Stimulated activated CD8-positive, alpha-beta memory T cell treated with anti-CD3 and anti-CD28 coated beads, Interleukin-15, amount 100 ng/mL, for 4 hours (primary cell): ENCODE measurements at places on chromosomes 3 and 15.

- peak; percentile 44 for DNase-seq
These were observed 89.4 kb downstream of the LINGO1 start for GRCh38 chr15:77543159-77543882.

- DNase-seq, result no peak
These were observed 48.6 kb upstream of the DUSP7 start for GRCh38 chr3:52104684-52105640.

DNA sequence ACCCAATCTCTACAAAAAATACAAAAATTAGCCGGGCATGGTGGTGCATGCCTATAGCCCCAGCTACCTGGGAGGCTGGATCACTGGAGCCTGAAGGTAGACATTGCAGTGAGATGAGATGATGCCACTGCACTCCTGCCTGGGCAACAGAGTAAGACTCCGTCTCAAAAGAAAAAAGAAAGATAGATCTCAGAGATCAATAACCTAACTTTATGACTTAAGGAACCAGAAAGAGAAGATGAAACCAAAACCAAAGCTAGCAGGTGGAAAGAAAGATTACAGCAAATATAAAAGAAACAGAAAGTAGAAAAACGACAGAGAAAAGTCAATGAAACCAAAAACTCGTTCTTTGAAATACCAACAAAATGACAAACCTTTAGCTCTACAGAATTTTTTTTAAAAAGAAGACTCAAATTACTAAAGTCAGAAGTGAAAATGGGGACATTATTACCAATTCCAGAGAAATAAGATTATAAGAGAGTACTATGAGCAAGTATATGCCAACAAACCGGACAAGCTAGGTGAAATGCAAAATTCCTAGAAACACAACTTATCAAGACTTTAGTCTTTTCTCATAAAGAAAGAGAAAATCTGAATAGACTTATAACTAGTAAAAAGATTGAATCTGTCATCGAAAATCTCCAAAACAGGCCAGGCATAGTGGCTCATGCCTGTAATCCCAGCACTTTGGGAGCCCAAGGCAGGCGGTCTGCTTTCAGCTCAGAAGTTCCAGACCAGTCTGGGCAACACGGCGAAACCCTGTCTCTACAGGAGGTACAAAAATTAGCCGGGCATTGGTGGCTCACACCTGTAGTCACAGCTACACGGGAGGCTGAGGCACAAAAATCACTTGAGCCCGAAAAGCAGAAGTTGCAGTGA is 35.0 kb downstream of the ACAP2 start:
- no peak for DNase-seq

DNA sequence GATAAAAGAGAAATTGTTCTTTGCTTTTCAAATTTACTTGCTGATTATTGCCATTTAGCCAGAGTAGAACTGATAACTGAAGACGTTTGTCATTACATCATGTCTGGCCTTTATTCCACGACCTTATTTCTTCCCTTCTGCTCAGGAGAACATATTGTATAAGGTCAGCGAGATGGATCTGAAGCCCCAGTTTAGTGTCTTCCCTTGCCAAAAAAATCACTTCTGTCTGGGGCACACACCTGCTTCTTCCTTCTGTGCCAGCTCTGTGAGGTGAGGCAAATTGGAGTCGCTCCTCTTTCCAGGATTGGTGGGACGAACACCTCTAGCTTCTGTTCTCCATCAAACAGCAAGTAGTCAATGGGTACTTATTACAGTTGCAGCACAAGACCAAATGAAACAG is 250.3 kb upstream of the CRBN start:
- DNase-seq, result no peak

GRCh38 chr3:48427630-48427962 is 2.3 kb downstream of the PLXNB1 start:
- DNase-seq, result no peak

- DNase-seq, result no peak
These were observed 50.3 kb downstream of the CHSY1 start for GRCh38 chr15:101201411-101202174.

DNA sequence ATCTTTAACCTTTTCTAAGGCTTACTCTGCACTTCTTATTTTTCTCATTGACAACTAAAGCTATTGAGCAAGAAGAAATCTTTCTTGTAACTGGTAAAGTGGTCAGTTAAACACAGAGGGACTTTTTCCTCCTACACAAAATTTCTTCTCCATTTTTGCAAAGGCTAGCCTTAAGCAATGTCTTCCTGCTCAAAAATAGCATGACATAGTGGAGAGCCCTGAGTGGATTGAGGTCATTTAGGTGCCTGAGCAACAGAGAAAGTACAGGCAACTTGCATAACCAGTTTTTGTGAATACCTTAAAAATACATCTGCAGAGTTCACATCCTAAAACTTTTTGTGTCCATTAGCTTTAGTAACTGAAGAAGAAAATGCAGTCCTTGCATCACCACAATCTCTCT is 144.7 kb upstream of the TTC14 start:
- DNase-seq, result no peak

GRCh38 chr3:71597286-71597685 is 13.8 kb upstream of the FOXP1 start:
- no peak for DNase-seq

GRCh38 chr3:4943549-4943948 is 35.7 kb upstream of the BHLHE40 start:
- DNase-seq, result no peak

DNA sequence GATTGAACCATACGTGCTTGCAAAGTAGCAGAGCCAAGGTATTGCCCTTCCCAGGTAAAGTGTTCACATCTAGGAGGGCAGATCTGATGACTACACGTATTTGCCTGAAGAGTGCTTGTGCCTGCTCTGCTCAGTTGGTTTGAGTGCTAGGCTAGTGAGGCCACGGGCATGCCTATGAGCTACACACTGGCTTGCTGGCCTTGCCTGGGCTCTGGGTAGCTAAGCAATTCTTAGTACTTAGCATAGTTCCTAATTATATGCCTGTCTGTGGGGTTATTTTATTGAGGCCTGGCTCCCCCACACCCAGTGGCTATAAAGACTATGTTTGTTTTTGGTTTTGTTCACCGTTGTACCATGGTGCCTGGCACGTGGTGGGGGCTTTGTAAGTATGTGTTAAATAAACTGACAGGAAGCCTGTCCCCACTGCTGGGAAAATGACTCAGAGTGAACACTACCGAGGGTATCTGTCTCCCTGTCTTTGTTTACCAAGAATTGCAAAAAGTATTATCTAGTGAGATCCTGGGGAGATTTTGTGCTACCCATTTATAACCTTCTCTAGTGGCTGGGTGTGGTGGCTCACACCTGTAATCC is 72.1 kb upstream of the ETV5 start:
- no peak for DNase-seq
